Endodermal cell (in vitro differentiated cells): ENCODE measurements at places on chromosomes 7 and 10. TPM values are rescaled to one million over a fixed set of nuclear protein-coding genes. Genes with fewer than 3 reads are reported as not detected.

- H3K27ac ChIP-seq: no peak overlapping the region
- H3K4me1 ChIP-seq: no peaks in the 10 kb centered on the region
- H3K36me3 ChIP-seq: no peaks in the 10 kb centered on the region
Observed at GRCh38 chr10:116255886-116256751, 16.9 kb downstream of the GFRA1 start.

DNA sequence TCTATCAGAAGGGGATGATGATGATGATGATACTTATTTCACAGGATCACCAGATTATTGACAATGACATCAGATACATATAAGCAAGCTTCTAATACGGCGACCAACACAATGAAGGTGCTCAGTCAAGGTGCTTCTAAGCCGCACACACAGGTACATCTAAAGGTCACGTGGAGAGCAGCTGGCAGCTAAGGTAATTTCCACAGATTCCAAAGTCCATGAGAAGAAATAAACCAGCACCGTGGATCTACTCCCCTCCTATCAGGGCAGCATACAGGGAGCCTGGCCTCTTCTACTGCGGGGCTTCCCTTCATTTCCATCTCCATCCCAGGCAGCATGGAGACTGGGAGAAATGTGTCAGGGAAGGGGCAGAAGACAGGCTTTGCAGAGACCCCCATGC, 37.5 kb downstream of the DENND11 start:
- no peaks in the 10 kb centered on the region for H3K4me1 ChIP-seq
- DNase-seq: no peak
- no peaks in the 10 kb centered on the region for H3K27me3 ChIP-seq
- peaks cover 8% of the 10 kb centered on the region for H3K36me3 ChIP-seq

The AMZ1 gene
- 0.66 to 0.76 TPM (median 0.68 TPM) in 3 replicates for total RNA-seq

The PLPP4 gene
- total RNA-seq: 8.7 to 13.0 TPM (median 9.0 TPM) in 3 replicates

The UCN3 gene
- total RNA-seq: not detected in 2 replicates

The GALNT17 gene
- total RNA-seq: 60.4 to 108 TPM (median 63.4 TPM) in 3 replicates
